ENCODE measurements at places on chromosomes 3 and 15.
A peak's percentile ranks its signal among the peaks of the same experiment; 100 is the strongest.

DNA sequence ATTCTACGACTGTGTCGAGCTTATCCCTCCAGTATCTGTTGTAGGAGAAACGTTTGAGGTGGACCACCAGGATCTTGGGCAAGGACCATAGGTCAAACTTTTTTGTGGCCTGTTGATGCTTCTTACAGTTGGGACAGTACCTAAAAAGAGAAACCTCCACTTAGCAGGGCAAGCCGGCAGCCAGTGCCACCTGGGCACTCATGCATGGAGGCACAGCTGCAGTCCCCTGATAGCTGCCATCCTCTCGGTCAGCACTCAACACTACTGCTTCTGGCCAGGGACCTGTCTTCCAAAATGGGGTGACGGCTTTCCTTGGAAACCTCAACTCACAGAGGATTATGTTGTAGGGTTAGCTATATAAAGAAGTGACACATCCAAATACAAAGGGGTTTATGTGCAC is 7.0 kb upstream of the C3orf62 start:
- no peak for DNase-seq

DNA sequence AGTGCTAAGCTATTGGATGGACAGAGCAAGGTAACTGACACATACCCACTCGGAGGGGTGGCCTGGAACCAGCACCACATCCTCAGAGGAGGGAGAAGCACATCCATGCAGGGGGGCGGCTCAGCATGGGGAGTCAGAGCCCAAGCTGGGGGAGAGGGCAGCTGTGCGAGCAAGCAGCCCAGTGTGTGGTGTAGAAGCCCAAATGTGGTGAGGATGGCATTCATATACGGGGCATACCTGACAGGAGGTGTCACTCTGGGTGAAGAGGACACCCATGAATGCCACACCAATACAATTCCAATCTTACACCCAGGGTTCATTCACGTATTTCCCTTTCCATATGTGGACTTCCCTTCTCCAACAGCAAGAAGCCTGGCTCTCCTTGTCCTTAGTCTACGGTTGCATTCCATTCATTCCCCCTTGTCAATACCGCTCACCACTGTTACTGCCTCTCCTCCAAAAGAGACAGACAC is 58.7 kb upstream of the ACAN start:
- no peak for DNase-seq

GRCh38 chr15:29822100-29822683 is at the start of gene TJP1:
TJP1 (minus strand) TSS chr15:29822468; CDS start chr15:29822028, 440 bp downstream.
- peak; percentile 62 for DNase-seq

DNA sequence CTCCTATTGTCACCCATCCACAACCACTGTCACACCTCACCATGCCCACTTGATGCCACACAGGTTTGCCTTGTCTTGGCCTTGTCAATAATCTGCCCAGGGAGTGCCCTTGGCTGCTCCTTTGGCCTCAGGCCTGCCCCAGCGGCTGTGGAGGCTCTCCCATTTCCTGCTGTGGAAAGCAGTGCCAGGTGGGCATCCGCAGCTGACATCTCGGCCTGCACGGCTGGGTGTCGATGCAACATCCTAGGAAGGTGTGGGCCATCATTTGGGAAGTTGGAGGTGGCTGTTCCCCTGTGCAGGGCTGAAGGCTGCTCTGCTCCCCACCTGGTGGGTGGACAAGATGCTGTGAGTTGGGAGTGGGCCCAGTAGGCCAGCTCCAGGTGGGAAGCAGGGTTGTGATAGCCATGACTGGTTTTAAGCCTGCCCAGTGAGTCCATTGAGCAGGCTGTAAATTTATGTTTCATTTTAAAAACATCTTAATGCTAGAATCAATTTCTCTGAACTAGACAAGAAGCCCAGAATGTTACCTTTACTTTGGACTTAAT is 12.5 kb downstream of the DNAH1 start:
- DNase-seq: no peak

- DNase-seq: no peak
Measured at GRCh38 chr15:77173487-77173886, 102.6 kb upstream of the TSPAN3 start.

DNA sequence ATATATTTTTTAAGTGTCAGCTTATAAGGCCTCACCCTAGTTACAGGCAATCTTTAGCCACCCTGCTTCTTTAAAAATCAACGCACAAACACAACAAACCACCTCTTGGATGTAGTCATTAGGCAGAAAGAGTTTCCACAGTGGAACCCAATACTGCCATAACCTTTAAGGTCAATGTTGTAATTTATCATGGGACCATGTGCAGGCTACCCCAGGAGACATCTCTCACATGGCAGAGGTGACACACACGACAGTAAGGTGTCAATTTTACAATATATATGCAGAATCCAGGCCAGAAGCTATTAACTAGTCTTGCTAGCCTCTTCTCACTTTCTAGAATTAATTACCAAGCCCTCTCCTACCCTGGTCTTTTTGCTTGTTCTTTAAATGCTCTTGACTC is 336.5 kb downstream of the MAGI1 start:
- DNase-seq: no peak

DNA sequence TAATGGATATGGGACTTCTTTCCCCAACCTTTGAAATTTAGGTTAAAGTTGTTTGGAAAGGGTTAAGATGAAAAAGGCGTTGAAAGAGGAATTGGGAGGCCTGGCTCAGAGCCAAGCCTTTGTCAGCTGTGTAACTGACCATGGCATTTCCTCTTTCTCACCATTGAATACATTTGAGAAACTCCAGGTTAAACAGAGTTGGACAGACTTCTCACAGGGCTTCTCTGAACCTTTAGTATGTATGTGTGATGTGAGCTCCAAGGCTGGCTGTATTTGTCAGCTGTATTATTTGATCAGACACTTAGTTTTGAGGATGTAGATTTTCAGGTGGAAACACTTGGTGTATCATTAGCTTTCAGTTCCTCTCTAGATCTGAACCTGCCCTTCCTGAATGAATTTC is 136.4 kb upstream of the GOLGA6L4 start:
- DNase-seq: peak; percentile 6

- DNase-seq: no peak
Measured at GRCh38 chr15:90159213-90159612, 41.9 kb upstream of the SEMA4B start.

DNA sequence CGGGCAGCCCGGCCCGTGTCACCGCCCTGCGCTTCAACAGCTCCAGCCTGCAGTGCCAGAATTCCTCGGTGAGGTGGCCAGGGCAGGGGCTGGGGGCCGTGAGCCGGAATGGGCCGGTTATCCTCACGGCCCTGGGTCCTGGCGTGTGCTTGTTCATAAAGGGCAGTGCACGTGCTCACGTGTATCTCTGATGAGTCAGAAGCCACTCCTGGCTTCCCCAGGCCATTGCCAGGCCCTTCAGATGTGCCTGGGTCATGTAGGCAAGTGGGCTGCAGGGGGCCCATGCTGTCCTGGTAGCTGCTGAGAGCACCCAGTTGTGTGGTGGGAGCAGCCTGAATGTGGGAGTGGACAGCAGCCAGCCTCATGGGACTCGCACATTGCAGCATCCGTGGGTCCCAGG is 29.2 kb downstream of the PLXNA1 start:
- DNase-seq: peak; percentile 43

DNA sequence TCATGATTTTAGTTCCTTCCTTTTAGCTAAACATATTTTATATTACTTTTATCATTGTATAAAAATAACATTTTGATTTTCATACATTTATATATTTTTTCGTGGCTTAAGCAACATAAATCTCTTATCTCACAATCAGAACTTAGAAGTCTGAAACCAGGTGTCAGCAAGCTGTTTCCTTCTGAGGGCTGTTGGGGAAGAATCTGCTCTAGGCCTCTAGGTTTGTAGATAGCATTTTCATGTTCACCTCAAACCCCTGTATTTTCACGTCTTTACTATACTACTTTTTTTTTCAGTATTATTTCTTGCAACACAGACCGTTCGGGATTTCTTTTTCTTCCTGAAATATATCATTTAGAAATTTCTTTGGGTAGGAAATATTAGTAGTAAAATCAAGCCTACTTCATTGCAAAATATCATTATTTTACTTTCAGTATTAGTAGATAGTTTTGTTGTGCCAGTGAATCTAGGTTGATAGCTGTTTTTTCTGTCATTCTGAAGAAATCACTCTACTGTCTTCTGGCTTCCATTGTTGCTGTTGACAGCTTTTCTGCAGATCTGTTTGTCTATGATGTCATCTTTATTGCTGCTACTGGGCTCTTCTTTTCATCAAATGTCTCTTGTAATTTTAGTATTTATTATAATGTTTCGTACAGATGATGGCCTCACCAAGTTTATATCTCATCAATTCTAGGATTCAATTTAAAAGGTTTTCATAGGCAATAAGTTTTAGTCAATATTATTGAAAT is 756.3 kb downstream of the VGLL3 start:
- no peak for DNase-seq

GRCh38 chr15:65812916-65813315 is 20.8 kb upstream of the DENND4A start:
- DNase-seq: no peak

DNA sequence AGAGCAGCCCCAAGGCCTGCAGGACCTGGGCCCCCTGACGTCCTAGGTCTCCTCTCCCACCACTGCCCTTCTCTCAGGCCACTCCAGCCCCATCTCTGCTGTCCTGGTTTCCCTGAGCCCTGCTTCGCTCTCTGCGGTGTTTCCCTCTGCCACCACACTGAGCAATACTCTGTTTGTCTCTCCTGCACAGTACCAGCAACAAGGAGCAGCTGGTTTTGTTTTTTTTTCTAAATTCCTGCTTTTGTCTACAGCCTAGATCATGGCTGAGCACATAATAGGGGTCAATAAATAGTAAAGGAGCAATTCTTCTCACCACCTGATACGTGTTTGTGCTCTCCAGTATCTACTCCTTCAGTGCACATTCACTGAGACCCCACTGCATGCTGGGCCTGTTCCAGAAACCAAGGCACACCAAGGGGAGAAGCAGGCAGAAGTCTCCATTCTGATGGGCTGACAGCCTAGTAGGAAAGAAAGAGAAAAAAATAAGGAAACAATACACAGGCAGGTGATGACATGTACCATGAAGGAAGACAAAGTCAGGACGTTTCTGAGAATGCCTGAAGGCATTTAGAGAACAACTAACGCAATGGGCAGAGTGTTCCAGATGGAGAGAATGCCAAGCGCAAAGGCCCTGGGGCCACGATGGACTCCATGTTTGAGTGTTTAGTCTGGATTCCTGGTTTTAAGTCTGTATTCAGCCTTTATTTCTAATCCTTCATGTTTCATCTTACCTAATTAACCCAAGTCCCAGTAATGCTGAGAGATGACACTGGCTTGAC is 6.0 kb upstream of the ACAD9 start:
- DNase-seq: no peak

DNA sequence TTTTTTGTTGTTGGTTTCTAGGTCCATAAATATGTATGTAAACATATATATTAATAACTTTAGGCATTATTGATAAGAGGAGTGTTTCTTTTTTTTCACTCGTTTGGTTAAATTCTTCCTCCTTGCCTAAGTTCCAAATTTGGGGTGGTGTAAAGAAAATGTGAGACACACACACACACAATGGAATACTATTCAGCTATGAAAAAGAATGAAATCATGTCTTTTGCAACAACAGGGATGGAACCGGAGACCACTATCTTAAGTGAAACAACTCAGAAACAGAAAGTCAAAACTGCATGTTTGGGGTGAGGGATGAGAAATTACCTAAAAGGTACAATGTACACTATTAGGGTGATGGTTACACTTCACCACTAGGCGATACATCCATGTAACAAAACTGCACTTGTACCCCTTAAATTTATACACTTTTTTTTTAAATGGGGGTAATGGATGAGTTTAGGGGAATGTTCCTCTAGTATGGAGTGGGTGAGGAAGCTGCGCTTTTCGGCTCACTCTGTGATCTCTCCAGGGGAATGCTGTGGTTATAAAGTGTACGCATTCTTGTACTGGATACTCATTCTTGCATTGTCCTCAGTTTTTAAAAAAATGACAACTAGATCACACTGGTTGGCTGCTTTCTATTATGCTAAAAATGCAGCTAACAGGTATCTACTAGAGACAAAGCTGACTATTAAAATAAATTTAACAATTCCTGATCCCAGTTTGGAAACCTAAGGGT is 50.8 kb upstream of the PPARG start:
- DNase-seq: peak; percentile 48

- no peak for DNase-seq
Measured at GRCh38 chr15:60583946-60584345, 105.0 kb upstream of the ICE2 start.

DNA sequence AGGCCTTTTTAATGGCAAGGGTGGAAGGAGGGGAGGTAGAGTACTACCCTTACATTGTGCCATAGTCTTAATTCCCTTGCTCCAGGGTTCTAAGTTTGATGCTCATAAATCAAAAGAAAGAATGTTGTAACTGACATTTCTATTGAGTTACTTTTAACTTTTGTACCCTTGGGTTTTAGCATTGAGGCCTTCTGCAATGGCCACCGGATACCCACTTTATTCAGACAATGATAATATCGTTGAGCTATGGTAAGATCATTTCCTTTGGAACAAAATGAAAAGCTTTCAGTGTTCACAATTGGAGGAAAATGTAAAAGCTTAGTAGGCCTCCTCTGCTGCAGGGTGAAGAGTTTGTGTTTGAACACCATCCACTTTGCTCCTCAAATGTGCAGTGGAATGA is 16.8 kb downstream of the CGNL1 start:
- DNase-seq: no peak

- DNase-seq: no peak
Measured at GRCh38 chr3:129187857-129188256, 4.2 kb upstream of the CNBP start.

DNA sequence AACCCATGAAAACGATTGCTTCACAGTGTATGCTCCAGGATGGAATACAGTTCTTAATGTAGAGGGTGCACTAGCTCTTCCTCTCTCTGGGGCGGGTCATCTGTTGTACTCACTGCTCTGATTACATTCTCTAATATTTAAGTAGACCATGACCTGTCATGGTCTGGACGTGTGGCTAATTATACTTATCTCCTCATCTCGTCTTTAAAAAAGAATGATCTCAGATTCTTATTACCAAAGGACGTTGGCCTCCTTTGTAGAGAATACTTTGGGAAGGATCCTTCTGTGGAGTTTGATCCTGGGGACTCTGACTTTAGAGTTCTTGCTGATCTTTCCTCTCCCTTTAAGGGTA is 48.4 kb upstream of the TRAK1 start:
- peak; percentile 25 for DNase-seq

- DNase-seq: peak; percentile 84
Measured at GRCh38 chr15:57503911-57504598, 87.6 kb upstream of the MYZAP start.

DNA sequence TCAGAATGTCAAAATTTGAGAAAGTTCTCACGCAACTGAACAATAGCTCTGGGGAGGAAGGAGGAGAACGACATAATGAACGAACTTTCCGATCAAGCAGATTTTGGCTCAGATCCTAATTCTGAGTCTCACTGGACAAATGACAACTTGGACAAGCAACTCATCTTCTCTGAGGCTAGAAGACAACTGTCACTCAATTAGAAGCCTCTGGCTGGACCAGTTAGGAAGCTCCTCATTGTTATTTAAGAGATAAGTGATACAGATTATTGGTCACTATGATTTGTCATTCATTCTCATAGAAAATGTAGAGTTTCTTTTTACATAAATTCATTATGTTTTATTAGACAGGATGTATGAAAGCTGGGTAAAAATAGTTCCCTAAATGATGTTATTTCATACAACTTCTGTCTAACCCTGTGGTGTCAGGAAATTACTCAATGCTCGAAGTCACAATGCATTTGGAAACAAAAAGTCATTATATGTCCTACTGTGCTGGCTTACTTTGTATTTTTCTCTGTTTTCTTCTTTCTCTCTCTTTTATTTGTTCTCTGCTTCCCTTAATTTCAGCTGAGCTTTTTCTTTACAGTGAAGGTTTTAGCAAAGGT is 11.0 kb upstream of the C3orf49 start:
- DNase-seq: no peak
